Karpas-422 (cell line): ENCODE measurements at places on chromosomes 5 and 9.

DNA sequence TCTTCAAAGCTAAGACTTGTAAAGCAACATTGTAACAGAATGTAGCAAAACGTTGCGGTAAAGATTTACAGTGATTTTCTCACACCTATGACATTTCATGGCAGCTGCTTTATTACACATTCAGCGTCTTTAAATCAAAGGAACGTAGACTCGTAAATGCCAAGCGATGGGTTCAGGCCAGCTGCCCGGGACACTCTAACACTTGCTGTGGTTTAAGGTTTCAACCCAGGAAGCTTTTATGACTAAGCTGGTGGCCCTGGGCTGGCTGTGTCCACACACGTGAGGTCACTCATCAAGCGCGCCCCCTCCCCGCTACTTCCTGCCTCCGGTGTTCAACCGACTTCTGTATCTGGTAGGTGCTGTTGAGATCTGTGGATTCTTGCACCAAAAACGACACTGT lies 2.5 kb downstream of the SLC6A18 start:
- H3K4me3 ChIP-seq: no peak overlapping the region
- H3K4me1 ChIP-seq: no peaks in the 10 kb centered on the region
- DNase-seq: no peak

DNA sequence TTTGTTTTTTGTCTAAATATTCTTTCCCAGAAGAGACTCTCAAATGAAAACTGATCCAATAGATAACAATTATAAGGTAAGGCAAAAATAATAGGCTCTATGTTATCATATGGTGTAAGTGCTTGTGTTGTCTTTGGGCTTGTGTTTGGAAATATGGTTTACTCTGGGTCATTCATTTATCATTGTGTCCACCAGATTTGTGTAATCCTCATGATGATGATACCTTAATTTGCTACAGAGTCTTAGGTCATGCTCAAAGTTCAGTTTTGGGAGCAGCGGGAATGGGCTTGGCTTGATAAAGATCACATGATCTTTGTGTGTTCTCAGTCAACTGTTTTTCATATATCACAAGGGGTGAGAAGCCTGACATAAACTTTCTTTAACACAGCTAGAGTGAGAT lies 34.2 kb downstream of the PLPPR1 start:
- no peaks in the 10 kb centered on the region for H3K4me1 ChIP-seq
- no peak for DNase-seq
- no peaks in the 10 kb centered on the region for H3K36me3 ChIP-seq

DNA sequence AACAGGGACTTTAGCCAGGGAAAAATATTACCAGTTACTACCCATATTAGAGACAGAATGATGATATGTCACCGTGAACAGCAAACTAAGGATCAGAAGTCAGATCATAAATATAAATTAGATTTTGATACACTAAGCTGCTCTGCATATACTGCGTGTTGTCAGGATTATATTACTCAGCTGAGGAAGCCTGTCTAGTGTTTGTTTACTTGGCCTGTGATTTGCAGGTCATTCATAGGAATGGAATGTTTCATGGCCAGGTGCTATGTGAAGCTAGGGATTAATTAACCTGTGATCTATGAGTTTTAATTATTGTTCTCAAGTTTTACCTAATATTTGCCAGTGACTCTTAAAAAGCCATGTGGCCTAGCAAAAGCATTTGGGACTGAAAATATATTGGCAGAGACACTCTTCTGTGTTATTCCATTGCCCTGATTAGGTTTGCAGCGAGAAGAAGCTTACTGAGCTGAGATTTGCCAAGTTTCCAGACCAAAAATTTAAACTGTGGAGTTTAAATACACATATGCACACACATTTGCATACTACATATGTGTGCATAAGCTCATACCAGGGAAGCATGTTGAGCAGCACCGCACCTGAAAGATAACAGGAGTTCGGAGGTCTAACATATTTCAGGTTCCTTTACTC lies 496.3 kb upstream of the GRIA1 start:
- DNase-seq: no peak
- no peaks in the 10 kb centered on the region for H3K4me1 ChIP-seq
- H3K4me3 ChIP-seq: no peak overlapping the region
- H3K27me3 ChIP-seq: no peaks in the 10 kb centered on the region
- no peak overlapping the region for H3K27ac ChIP-seq
- H3K36me3 ChIP-seq: no peaks in the 10 kb centered on the region

- no peak overlapping the region for H3K4me3 ChIP-seq
- no peaks in the 10 kb centered on the region for H3K36me3 ChIP-seq
- no peaks in the 10 kb centered on the region for H3K4me1 ChIP-seq
- no peak overlapping the region for H3K27ac ChIP-seq
- DNase-seq: no peak
These were observed 1093.9 kb upstream of the CDH6 start for GRCh38 chr5:30099634-30100033.

DNA sequence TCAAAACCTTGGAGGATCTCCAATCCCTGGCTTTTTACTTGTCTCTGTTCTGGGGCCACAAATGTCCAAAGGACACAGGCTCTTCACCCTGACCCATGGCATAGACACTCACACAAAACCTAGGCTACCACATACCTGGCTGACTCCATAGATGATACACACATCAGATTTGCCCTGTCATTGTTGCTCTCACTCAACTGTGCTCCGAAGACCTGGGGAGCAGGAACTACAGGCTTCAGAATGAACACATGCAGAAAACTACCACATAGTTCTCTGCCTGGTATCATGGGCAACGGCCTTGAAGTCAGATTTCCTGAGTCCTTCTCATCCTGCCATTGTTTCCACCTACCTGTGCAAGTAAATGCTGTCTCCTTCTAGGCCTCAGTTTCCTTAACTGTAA lies 226.2 kb downstream of the KIF4B start:
- no peaks in the 10 kb centered on the region for H3K4me1 ChIP-seq
- no peaks in the 10 kb centered on the region for H3K36me3 ChIP-seq
- H3K4me3 ChIP-seq: no peak overlapping the region
- H3K27me3 ChIP-seq: no peaks in the 10 kb centered on the region
- DNase-seq: no peak

DNA sequence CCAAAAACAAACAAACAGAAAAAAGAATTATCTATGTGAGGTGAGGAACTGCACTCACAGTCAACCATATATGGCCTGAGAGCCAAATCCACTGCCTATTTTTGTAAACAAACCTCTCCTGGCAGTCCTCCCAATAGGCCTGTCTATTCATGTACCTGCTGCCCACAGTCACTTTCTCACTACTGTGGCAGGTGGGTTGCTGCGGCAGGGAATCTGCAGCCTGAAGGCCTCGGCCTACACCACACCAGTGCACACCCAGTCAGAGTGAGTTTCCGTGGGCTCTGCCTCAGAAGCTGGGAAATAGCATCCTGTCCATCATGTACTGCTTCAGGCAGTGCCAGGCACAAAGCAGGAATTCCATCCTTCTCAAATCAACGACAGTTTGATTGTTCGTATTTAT lies 82.3 kb downstream of the SPTLC1 start:
- H3K27ac ChIP-seq: no peak overlapping the region
- DNase-seq: no peak
- H3K27me3 ChIP-seq: no peaks in the 10 kb centered on the region
- H3K36me3 ChIP-seq: no peaks in the 10 kb centered on the region; the same call in 1 of the 2 replicates
- no peaks in the 10 kb centered on the region for H3K4me1 ChIP-seq
- H3K4me3 ChIP-seq: no peak overlapping the region
